Keratinocyte (primary cell): ENCODE measurements at places on chromosomes 4 and X.

DNA sequence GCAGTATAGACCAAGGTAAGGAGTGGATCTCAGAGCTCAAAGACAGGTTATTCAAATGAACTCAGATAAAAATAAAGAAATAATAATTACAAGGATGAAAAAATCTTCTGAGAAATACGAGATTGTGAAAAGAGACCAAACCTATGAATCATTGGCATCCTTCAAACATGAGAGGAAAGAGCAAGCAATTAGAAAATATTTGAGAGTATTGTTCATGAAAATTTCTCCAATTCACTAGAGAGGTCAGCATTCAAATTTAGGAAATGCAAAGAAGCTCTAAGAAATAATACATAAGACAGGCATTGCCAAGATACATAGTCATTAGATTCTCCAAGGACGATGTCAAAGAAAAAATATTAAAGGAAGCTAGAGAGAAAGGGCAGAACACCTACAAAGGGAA is 93.5 kb upstream of the GALNTL6 start:
- DNase-seq, result no peak

DNA sequence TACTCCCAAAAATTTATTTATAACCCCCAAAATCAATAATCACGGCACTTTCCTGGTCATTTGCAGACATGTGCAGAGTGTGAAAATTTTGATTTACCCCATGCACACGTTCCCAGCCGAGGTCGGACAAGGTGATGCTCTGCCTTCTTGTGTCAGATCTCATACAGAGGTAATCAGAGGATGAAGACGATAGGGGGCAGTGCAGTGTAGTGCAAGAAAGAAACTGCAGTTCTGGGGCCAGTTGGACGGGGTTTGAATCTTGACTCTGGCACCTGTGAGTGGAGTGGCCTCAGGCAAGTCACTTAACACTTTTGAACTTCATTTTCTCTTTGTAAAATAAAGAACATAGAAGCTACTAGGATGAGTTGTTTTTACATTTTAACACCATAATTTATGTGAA is 88.4 kb downstream of the FRMPD3 start:
- peak; percentile 11 for DNase-seq

GRCh38 chrX:104172788-104173187 is 6.5 kb downstream of the FAM199X start:
- DNase-seq, result no peak

DNA sequence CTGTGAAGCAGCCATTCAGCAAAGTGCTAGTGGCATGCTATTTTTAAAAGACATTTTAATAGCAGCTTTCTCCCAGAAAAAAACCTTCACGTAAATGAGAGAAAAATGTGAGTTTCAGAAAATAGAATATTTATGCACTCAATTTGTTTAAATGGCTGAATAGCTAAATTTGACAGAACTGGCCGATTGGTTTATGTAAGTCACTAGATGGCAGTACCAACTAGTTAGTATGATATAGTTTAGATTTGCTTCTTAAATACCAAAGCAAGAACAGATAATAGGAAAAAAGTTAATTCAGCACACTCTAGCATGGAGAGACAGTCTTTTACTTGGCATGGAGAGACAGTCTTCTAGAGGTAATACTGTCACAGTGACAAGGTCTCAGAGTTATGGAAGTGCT is 250.1 kb downstream of the SNCA start:
- DNase-seq, result no peak

- no peak for DNase-seq
Measured at GRCh38 chr4:7906171-7906701, 33.4 kb downstream of the AFAP1 start.

GRCh38 chrX:103687696-103688201 is 1.2 kb upstream of the MORF4L2 start:
- DNase-seq, result no peak

- DNase-seq, result no peak
Measured at GRCh38 chr4:118270492-118270891, 82.3 kb downstream of the PRSS12 start.

GRCh38 chrX:78957049-78957767 is 12.0 kb downstream of the P2RY10 start:
- no peak for DNase-seq

DNA sequence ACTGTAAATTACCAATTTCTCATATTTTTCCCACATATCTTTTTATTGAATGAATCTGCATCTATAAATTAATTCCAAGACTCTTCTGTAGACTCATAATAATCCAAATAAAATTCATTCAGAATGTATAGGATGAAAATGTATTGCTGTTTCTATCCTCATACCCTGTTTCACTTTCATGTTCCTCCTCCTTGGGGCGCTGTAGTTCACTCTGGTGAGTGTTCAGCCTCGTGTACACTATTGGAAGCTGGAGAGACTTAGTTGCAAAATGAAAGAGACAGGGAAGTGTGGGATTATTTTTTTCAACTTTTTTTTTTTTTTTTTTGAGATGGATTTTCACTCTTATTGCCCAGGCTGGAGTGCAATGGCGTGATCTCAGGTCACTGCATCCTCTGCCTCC is 296.1 kb downstream of the TLL1 start:
- no peak for DNase-seq

GRCh38 chr4:145346081-145346480 is 135.6 kb upstream of the SMAD1 start:
- no peak for DNase-seq
